ENCODE measurements at places on chromosomes 16 and 17. TPM values are rescaled to one million over a fixed set of nuclear protein-coding genes. Genes with fewer than 3 reads are reported as not detected.
A peak's percentile ranks its signal among the peaks of the same experiment; 100 is the strongest.

PTX4 gene
- not detected for total RNA-seq

ERCC4 gene
- 15.6 TPM for total RNA-seq

MAPT gene
- 2.2 TPM for total RNA-seq

CALB2 gene
- 4.2 TPM for total RNA-seq

TBX21 gene
- total RNA-seq = not detected

DNA sequence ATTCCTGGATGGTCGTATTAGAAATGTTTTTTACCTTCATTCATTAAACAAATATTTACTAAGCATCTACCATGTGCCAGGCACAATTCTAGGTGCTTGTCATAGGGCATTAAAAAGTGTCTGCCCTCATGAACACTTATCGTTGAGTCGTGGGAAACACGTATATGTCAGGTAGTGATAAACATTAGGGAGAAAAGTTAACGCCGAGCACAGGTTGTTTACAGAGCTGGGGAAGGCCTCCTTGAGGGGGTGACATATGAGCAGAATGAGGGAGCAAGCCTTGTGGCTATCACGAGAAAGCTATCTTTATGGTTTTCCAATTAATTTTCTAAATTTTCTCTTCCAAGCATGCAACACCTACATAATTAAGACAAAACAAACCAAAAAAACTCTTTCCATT is 985 bp upstream of the ZNF213 start:
- H3K4me1 ChIP-seq = peaks cover 16% of the 10 kb centered on the region
- DNase-seq = no peak

DNA sequence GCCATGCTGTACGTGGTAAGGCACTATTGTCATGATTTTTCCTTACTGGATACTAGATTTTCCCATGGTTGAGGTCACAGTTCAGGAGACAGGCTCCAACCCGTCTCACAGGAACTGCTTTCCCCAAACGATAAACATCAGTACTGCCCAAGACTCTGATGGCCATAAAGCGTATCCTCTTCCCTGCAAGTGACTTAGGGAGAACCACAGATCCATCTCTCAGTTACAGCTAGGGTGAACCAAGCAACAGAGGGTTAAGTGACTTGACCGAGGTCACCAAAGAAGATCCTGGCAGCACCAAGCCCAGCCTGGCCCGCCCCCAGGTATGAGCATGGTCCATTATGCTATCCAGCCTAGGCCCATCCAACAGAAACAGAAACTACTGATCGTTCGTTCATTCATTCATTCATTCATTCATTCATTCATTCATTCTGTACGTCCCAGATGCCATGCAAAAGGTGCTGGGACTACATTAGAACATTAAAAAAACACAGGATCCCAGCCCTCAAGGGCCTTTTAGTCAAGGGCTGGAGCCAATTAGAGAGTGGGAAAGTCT is 31.0 kb downstream of the MYH11 start:
- no peaks in the 10 kb centered on the region for H3K36me3 ChIP-seq
- peaks cover 18% of the 10 kb centered on the region for H3K27me3 ChIP-seq
- no peak overlapping the region for H3K4me3 ChIP-seq
- no peaks in the 10 kb centered on the region for H3K4me1 ChIP-seq
- H3K27ac ChIP-seq = no peak overlapping the region

DNA sequence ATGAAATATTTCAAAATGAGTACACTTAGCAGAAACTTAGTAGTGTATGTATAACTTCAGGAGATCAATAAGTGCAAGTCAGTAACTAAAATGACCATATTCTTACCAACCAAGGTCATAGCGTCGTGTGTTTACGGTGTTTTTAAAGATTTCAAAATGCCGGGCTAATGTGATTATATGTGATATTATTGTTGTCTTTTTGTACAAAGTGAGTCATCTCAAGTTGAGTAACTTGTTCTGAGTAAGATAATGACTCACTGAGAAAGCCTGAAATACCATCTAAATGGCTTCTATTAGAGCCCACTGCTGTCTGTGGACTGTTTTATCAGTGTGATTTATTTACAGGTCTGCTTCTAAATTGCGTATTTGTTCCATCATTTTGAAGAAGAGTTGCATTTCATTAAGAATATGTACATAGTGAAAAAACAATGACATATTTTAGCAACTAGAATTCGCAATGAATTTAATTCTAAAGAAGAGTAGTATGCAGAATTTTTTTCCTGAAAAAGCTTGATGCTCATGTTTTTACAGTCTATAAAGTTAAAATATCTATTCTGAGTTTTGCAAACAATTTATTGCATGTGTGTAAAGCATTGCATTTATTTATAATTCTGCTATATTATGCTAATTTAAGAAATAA is 12.7 kb downstream of the KRT12 start:
- H3K4me1 ChIP-seq = no peaks in the 10 kb centered on the region
- H3K27ac ChIP-seq = no peak overlapping the region
- H3K36me3 ChIP-seq = no peaks in the 10 kb centered on the region
- H3K27me3 ChIP-seq = no peaks in the 10 kb centered on the region

DNA sequence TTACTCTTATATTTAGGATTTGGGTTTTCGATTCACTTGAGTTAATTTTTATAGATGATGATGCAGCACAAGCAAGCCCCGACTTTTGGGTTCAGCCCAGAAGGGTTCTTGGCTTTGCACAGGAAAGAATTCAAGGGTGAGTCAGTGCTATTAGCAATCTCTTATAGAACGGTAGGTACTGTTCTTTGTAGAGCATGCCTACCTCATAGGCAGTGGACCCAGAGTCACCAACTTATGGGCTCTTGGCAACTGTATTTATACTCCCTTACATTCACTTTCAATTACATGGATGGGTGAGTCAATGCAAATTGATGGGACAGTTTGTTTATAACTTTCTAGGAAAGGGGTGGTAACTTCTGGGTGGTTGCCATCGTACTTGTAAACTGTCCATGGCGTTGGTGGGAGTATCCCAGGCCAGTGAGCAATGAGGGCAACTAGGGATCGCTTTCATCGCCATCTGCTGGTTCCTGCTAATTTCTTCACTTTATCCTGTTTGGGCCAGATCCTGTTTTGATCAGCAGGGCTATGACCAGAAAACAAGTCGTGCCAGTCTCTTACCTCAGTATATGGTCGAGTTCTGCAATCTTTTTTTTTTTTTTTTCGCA is 362.6 kb downstream of the CNTNAP4 start:
- H3K27me3 ChIP-seq = no peaks in the 10 kb centered on the region
- DNase-seq = no peak
- no peaks in the 10 kb centered on the region for H3K4me1 ChIP-seq
- H3K36me3 ChIP-seq = no peaks in the 10 kb centered on the region
- H3K4me3 ChIP-seq = no peak overlapping the region
- no peak overlapping the region for H3K27ac ChIP-seq

GRCh38 chr17:57379237-57379894 is 123.0 kb downstream of the MSI2 start:
- no peak overlapping the region for H3K4me3 ChIP-seq
- H3K27ac ChIP-seq = no peak overlapping the region
- H3K4me1 ChIP-seq = peaks cover 10% of the 10 kb centered on the region
- DNase-seq = peak; percentile 40
- no peaks in the 10 kb centered on the region for H3K27me3 ChIP-seq
- H3K36me3 ChIP-seq = no peaks in the 10 kb centered on the region

DNA sequence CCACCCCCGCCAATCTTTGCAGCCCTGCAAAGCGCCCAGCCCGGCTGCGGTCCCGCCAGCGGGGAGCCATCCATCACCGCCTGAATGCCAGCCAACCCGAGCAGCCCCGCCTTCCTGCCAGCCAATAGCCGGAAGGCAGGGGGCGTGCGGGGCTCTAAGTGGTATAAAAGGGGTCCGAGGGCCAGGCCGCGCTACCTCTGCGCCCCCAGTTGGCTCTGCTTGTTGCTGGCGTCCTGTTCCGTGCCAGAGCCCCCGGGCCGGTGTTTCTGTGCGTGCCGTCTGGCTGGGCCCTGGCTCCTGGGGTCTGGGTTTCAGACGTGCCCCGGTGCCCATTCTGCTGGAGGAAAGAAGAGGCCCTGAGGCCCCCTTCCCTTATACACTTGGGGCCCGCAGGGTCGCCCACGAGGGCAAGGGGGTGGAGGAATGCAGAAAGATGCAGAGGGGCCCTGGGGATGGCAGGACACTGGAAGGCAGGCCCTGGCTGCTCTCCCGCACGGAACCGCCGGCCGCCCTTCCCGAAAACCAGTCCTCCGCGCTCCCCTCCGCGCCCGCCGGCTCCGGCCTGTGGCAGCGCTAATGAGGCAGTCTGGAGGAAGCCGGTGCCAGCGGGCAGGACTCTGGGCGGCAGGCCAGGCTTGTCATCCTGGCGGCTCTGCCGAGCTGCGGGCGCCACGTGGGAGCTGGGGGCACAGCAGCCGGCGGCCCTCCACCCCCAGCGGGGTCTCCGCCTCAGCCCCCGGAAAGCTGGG is 14.0 kb downstream of the COPZ2 start:
- no peak for DNase-seq
- H3K4me3 ChIP-seq = peak overlapping the region; percentile 65
- peaks cover 31% of the 10 kb centered on the region for H3K4me1 ChIP-seq
- no peaks in the 10 kb centered on the region for H3K27me3 ChIP-seq

DNA sequence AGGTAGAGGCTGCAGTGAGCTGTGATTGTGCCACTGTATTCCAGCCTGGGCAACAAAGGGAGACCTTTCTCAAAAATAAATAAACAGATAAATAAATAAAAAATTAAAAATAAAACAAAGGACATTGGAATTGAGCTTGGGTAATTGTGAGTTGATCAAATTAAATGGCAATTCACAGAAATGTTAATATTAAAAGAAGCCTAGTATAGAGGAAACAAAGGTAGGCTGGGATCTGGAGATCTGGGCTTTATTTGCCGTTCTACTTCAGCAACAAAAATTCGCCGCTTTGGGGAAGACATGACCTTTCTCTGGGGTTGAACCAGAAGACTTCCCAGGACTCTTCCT is 332 bp upstream of the VPS25 start:
- peak overlapping the region; percentile 95 for H3K27ac ChIP-seq
- peak overlapping the region; percentile 92 for H3K4me3 ChIP-seq
- H3K27me3 ChIP-seq = no peaks in the 10 kb centered on the region
- no peaks in the 10 kb centered on the region for H3K36me3 ChIP-seq

DNA sequence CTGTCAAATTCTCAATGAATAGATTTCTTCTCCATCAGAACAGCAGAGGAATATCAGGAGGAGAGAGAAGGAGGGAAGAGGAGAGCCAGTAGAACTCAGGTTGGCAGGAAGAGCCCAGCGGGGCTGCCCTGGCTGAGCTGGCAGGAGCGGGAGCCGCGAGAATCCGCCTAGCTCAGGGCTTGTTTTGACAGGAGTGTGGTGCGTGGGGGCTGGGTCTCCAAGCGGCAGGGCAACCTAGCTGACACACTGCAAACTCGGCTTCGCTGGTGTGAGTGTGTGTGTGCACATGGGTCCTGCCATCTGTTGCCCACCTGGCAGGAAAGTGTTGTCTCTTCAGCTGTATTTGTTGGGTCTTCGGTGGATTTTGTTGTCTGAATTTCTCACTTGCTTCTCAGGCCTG is 27.9 kb upstream of the BCAR1 start:
- H3K27ac ChIP-seq = no peak overlapping the region
- no peak overlapping the region for H3K4me3 ChIP-seq
- H3K36me3 ChIP-seq = no peaks in the 10 kb centered on the region
- H3K27me3 ChIP-seq = no peaks in the 10 kb centered on the region
- DNase-seq = no peak

DNA sequence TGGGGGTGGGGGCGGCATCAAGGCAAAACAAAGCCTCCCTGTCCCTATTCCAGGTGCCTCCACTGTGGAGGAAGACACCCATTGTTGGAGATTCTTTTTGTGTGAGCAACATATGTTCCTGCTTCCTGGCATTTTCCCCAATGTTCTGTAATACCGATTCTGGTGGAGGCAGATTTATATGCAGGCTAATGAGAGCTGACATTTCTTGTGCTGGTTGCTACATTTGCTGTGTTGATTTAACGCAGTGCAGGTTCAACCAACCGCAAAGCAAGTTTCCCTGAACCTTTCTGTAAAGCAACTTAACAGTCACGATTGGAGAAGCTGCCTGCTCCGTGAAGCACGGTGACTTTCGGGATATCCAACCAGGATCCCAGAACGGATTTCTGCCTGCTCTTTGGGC is 260.5 kb downstream of the CBLN1 start:
- H3K27ac ChIP-seq = no peak overlapping the region
- H3K4me3 ChIP-seq = no peak overlapping the region
- H3K27me3 ChIP-seq = peaks cover 9% of the 10 kb centered on the region
- no peaks in the 10 kb centered on the region for H3K36me3 ChIP-seq

GRCh38 chr17:66492561-66493005 is 190.2 kb downstream of the PRKCA start:
- H3K27ac ChIP-seq = peak overlapping the region; percentile 76
- H3K4me3 ChIP-seq = no peak overlapping the region
- peaks cover 23% of the 10 kb centered on the region for H3K4me1 ChIP-seq
- no peaks in the 10 kb centered on the region for H3K27me3 ChIP-seq
- DNase-seq = peak; percentile 56

DNA sequence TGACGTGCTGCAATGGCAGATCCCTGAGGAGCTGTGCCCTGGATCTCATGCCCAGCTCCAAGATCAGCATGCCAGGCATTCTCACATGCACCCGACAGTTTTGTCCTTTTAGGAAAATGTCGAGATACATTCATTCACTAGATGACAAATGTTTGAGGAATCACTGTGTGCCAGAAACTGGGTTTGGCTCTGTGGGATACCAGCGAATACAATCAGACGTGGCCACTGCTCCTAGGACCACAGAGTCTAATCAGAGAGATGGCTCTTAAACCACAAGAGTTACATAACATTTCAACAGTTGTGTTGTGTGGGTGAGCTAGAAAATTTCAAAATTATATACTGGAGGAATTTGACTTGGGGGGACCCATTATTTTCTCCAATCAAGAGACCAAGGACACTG is 579.7 kb downstream of the CDH13 start:
- H3K27ac ChIP-seq = no peak overlapping the region
- peaks cover 3% of the 10 kb centered on the region for H3K4me1 ChIP-seq
- H3K4me3 ChIP-seq = no peak overlapping the region
- no peaks in the 10 kb centered on the region for H3K27me3 ChIP-seq
- H3K36me3 ChIP-seq = no peaks in the 10 kb centered on the region

DNA sequence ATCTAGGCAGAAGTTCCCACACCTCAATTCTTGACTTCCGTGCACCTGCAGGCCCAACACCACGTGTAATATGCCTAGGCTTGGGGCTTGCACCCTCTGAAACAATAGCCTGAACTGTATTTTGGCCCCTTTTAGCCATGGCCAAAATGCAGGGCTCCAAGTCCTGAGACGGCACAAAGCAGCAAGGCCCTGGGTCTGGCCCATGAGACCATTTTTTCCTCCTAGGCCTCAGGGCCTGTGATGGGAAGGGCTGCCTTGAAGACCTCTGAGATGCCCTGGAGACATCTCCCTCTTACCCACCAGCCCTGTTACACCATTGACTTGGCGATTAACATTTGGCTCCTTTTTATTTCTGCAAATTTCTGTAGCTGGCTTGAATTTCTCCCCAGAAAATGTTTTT is 238.6 kb downstream of the CDH13 start:
- no peak overlapping the region for H3K4me3 ChIP-seq
- no peaks in the 10 kb centered on the region for H3K4me1 ChIP-seq
- no peak for DNase-seq
- H3K27ac ChIP-seq = no peak overlapping the region
- H3K27me3 ChIP-seq = no peaks in the 10 kb centered on the region

Data from astrocyte (in vitro differentiated cells and primary cell).